ENCODE measurements at places on chromosomes 7 and 10.
A peak's percentile ranks its signal among the peaks of the same experiment; 100 is the strongest.

- DNase-seq: no peak
These were observed 33.5 kb downstream of the GDI2 start for GRCh38 chr10:5779730-5780129.

GRCh38 chr7:156988343-156989185 is 21.9 kb downstream of the MNX1 start:
- no peak for DNase-seq

- no peak for DNase-seq
These were observed 386.5 kb upstream of the AUTS2 start for GRCh38 chr7:69211739-69212138.

DNA sequence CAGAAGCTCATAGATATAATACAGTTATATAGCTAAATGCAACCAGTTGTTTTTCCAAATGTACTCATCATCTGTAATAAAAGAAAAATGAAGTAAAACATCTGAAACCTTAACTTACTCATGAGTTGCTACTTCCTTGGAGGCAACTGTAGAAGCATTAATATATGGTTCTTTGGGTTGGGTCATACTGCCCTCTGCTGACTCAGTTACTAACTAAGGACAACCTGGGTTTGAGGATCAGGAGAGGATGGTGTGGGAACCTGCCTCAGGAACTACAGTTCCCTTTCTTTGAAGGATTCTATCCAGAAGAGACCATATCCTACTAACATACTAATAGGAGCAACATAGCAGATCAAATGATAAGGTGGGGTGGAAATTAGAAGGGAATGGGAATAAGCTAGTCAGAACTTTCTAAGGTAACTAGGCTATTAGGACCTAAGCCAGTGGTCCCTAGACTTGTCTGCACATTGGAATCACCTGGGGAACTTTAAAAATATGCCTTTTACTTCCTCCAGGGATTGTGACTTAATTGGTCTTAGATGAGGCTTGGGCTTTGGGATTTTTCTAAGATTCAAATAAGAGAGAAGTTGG is 20.7 kb downstream of the COX15 start:
- peak; percentile 3 for DNase-seq

GRCh38 chr10:44389556-44389955 is 4.7 kb upstream of the CXCL12 start:
- DNase-seq: no peak

DNA sequence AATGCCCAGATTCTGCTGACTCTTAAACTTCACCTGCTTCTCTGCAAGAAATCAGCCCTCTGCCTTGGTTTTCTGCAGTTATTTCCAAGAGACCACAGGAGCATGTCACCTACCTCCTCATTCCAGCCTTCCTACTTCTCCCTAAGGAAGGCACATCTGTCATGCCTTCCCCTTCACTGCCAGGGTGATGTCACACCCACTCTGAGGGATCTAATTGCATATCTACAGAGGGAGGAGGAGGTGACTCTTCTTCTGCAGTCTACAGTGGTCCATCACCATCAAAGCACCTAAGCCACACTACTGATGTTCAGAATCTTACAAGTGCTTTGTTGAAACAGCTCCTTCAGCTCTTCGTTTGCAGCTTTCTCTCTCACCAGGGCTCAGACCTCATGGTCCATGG is 275.5 kb downstream of the FGFR2 start:
- no peak for DNase-seq

DNA sequence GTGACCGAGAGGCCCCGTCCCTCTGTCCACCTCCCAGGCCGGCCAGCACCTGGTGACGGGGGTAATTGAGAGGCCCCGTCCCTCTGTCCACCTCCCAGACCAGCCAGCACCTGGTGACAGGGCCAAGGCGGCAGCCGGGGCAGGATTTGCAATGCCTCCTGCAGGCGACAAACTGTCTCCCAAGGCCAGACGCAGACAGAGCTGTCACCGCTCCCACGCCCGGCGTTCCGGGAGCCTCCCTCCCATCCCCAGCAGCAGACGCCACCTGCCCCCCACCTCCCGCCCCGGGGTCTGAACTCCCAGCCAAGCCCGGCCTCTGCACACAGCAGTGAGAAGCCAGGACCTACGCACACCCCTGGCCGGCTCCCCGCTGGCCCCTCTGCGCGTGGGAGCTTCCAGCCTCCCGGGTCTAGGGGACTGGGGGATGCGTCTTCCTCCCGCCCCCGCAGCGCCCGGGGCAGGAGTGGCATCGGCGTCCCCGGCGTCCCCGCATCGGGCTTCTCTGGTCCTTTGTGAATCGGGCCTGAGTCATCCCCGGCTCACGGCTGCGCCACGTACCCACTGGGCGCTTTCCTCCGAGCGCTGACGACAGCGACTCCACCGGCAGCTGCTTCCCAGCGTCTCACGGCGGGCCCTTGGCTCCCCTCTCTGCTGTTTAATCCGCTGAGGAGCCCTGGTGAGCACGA is 95.1 kb upstream of the DIP2C start:
- peak; percentile 74 for DNase-seq

DNA sequence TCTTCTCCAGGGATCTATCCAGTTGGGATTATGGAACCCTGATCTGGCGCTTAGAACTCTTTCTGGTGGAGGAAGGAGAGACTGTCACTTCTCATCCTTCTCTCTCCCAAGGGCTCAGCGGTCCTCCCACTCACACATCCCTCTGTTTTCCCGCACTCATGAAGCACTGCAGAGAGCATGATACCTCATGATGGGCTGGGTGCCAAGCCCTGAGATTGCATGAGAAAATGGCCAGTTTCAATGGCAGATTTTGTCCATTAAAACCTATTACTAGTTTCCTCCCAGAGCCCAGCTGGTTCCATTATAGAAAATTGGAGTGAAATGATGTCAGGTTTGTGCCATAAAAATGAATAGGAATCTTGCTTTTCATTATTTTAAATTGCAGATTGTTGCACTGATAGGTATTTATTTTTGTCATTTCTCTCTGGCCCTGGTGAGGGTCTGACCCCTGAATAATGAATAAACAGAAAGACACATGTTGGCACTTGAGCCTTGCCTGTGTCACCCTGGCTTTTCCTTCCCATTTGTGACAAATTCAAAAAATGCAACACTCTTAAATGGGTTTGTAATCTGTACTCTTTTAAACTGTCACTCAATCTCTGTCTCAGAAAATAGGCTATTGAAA is 1151.1 kb downstream of the TYW1 start:
- no peak for DNase-seq

All from stimulated activated CD4-positive, alpha-beta T cell treated with anti-CD3 and anti-CD28 coated beads, Interleukin-4, amount 100 ng/mL, for 4 hours (primary cell).